MV-4-11 (cell line): ENCODE measurements at places on chromosomes 13 and 19.

- DNase-seq: no peak
These were observed 190.9 kb downstream of the SLITRK6 start for GRCh38 chr13:85608255-85608829.

DNA sequence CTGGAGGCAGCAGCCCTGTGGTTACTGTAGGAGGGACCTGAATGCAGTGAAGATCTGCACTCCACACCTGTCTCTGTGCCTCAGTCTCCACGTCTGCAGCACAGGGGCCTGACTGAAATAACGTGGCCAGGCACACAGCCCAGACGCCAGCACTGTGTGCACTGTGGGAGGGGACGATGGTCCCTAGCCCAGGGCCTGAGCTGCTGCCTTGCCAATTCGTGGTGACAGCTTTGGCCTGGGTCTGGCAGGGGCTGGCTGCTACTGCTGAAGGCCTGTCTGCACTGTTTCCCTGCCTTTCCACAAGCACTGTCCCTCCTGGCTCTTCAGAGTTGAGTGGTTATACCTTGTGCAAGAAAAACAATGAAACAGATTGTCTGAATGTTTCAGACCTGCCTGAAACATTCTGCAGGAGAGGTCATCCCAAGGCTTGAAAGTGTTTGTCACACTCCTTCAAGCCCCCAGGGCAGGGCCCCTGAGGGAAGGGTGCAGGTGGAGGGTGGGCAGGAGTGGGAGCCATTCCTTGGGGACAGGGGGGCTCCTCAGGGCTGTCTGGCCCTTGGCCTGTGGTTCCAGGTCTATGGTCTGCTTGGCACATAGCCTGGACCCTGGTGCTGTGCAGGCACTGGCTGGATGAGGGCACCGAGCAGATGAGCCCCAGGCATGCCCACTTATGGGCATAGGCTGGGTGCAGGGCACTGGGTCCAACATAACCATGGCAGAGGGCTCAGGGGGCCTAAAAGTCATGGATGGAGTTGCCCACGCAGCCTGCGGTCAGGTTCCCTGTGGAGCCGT lies 38.7 kb upstream of the LDLR start:
- DNase-seq: no peak

- DNase-seq: peak; percentile 54
These were observed 67.8 kb downstream of the RASA3 start for GRCh38 chr13:114064450-114065140.

DNA sequence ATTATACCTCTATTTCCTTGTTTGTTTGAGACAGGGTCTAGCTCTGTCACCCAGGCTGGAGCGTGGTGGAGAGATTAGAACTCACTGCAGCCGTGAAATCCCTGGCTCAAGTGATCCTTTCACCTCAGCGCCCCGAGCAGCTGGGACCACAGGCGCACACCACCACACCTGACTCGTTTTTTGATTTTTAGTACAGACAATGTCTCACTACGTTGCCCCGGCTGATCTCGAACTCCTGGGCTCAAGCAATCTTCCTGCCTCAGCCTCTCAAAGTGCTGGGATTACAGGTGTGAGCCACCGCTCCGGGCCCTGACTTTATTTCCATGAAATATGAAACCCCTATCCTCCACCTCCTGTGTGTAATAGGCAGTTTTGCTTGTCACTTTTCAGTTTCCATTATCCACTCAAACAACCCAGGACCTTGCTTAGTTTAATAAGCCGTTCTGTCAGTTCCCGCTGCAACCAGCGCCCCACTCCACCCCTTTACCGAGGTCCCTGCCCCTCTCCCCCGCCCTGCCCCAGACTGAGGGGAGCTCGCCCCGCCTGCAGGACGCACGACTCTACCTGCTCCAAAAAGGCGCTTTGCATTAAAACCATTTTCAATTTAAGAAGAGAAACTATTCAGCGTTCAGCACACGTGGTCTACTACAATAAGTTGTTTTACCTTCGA lies 16.9 kb downstream of the ZNF816 start:
- DNase-seq: no peak

DNA sequence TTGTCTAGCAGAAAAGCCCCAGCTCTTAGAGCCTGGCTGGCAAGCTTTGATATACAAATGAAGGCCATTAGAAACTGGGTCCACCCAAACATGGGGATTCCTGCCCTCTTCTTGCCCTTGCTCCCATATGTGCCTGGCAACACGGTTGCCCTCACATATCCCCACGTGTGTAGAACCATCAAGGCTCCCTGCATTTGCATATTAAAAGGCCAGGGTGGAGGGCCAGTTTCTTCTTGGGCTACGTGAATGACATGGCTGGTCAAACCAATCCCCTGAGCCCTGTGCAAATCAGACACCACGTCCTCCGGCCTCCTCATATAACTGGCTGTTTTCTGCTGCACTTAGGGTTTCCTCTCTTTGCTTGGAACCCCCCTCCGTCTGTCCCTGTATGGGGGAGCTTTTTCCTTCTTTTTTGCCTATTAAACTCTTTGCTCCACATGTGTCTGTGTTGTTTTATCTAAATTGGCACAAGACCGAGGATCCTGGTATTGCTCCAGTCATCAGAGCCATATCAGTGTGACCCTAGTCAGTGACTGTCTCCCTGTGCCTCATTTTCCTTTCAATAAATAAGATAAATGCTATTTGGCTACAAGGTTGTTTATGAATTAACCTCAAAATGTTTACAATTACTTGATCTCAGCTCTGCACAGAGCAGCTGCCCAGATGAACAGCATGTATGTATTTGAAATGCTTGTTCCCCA lies 30.3 kb upstream of the CEACAM1 start:
- DNase-seq: no peak

- DNase-seq: no peak
These were observed 492.6 kb downstream of the RFC3 start for GRCh38 chr13:34310539-34310938.

DNA sequence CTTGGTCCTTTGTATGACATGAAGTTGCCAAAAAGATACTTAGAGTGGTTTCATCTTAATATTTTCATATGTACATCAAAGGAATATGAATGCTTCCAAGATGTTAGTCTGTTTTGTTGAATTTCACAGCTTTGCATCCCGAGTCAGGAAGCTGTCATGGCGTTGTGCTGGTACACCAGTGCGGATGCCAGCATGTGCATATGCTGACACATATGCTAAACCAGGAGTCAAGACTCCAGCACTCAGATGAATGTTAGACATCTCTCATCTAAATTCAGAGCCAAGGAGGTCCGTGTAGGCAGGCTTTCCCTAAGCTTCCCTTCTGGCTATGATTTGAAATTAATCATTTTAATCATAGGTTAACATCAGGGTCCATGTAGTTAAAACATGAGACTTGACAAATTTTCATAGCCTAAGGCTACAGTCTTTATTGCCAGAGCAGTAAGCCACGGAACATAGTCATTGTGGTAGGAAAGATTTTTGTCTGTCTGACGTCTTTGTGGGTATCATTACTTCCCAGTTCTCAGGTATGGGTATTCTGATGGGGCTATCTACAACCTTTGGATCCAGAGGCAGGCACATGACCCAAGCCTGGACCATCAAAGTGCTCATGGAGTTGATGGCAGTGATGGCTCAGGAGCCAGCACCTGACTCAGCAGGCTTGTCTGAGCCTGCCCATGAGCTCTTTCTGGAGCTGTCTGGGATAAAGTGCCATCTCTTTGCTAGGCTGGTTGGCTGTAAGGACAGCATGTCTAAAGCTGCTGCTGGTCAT lies 246.1 kb downstream of the KCNRG start:
- no peak for DNase-seq

GRCh38 chr19:40252395-40252794 lies 25.9 kb upstream of the CCNP start:
- no peak for DNase-seq

DNA sequence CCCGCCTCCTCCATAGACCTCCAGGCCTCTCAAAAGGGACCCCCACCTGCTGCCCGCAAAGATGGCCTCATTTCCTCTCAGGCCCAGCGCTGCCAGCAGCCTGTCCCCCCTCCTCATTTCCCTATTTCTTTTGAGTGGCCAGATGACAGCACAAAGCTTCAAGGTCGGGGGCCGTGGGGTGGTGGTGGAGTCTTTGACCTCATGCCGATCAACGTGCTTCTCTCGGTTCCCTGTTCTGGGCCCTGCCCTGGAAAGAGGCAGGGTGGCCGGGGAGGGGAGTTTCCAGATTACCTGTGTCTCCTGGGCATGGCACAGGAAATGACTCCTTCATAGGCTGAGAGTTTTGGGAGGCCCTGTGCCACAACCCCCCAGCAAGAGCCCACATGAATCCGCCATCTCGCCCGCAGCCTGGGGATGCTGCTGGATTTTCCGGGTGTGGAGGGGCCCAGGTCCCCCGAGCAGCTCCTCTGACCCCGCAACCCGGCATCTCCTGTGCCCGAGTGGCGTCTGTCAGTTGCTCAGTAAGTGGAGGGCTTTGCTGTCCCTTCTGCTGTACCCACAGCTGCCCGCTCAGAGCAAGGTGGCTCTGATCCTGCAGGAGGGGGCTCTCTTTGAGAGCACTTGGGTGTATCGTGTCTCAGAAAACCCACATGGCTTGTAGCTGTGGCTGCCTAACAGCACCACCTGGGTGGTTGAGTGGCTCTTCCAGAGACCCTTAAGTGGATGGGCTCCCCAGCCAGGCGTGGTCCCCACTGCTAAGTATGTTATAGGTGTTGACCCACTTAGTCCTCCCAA lies 139.4 kb downstream of the SIPA1L3 start:
- peak; percentile 67 for DNase-seq

DNA sequence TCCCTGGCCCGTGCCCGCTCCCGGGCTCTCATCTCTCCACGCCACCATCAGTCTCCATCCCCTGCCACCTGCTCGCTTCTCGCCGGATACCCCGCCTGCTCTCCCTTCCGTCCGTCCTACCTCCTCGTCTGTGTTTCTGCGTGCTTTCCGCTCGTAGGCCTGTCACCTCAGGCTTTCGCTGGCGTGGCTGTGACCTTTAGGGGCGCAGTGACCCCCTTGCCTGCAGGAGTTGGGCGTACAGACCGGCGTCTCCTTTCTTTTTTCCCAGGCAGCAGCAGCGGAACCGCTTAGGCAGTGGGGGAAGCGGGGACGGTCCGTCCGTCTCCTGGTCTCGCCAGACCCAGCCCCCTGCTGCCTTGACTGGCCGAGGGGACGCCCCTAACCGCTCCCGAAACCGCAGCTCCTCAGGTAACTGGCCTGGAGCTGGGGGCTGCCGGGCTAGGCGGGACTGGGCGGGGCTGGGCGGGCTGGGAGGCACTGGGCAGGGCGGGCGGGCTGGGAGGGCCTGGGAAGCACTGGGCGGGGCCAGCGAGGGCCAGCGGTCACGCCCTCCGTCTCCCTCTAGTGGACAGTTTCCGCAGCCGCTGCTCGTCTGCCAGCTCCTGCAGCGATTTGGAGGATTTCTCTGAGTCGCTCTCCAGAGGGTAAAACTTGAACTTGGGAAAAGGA lies 6.3 kb downstream of the PGLYRP1 start:
- DNase-seq: peak; percentile 65

- DNase-seq: no peak
These were observed 855.9 kb upstream of the KLHL1 start for GRCh38 chr13:70964124-70964523.

DNA sequence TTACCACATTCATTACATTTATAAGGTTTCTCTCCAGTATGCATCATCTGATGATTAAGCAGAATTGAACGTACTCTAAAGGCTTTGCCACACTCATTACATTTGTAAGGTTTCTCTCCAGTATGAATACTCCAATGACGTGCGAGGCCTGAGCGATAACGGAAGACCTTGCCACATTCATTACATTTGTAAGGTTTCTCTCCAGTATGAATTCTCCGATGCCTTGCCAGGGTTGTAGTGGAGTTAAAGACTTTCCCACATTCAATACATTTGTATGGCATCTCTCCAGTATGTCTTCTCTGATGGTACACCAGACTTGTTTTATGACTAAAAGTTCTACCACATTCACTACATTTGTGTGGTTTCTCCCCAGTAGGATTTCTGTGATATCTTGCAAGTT lies 16.8 kb upstream of the ZNF432 start:
- no peak for DNase-seq

- DNase-seq: peak; percentile 34
These were observed 9.2 kb upstream of the ZSCAN22 start for GRCh38 chr19:58317476-58318072.

DNA sequence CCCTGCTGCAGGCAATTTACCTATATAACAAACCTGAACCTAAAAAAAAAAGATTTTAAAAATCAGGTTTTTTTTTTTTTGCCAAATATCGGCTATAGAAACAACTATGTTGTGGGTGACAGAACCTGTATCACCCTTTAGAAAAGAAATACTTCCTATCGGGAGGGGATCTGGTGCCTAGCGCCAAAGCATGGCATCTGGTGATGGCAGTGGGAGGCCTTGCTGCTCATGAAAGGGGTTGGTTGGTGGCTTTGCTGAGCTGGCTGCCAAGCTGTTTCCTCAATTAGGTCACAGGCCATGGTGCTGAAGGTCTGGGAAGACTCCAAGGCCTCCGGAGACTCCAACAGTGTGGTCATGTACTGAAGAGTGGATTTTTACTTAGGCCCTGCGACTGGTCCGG lies 328.5 kb downstream of the KLF5 start:
- DNase-seq: no peak

- DNase-seq: peak; percentile 100
These were observed at the start of gene HNRNPL for GRCh38 chr19:38849860-38850435. HNRNPL (minus strand) TSS chr19:38849986; CDS start chr19:38849966, 20 bp downstream.

DNA sequence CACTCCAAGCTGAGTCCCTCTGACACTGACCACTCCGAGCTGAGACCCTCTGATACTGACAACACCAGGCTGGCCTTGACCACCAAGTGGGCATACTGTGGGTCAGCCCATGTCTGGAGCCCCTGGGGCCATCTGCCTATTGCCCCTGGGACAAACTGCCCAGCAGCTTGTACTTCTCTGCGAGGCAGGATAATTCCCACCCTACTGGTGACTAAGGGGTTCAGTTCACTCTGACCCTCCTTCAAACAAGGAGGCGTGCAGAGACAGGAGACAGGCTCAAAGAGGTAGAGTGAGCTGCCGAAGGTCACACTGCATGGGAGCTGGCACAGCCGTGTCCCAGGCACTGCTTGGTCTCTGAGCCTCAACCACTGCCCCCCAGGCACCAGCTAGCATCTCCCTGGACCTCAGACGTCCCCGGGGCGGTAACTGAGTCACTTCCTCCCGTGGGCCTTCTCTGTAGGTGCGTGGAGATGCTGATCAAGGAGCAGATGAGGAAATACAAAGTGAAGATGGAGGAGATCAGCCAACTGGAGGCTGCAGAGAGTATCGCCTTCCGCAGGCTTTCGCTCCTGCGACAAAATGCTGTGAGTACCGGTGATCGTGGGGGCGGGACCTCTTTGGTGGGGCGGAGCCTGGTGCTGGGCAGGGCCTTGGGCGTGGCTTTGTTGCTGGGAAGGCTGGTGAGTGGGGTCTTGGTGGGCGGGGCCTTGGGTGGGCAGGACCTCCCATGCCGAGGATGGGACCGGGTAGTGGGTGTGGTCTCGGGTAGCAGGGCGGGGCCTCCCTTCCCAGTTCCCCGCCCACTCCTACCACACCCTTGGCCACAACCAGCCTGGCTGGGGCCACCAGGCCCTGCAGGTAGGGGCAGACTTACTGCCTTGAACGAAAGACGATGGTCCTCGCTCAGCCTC lies 5.8 kb upstream of the USE1 start:
- DNase-seq: peak; percentile 39

GRCh38 chr13:47067306-47067705 lies 170.5 kb upstream of the HTR2A start:
- no peak for DNase-seq

GRCh38 chr19:28691683-28692082 lies 521.3 kb downstream of the UQCRFS1 start:
- no peak for DNase-seq

- no peak for DNase-seq
These were observed 1525.9 kb upstream of the SLC10A2 start for GRCh38 chr13:104592127-104592526.

- no peak for DNase-seq
These were observed 461.9 kb downstream of the KLF5 start for GRCh38 chr13:73520566-73521289.
